ENCODE measurements at places on chromosomes 7 and 10. TPM values are rescaled to one million over a fixed set of nuclear protein-coding genes. Genes with fewer than 3 reads are reported as not detected.

NEURL1 gene
- not detected for total RNA-seq

POR gene
- 102 TPM for total RNA-seq

CDK14 gene
- 3.2 TPM for total RNA-seq

AFAP1L2 gene
- total RNA-seq: 27.7 TPM

SEMA3C gene
- 4.2 TPM for total RNA-seq

FAM237B gene
- total RNA-seq: not detected

TUBAL3 gene
- total RNA-seq: 0.34 TPM

PVRIG gene
- total RNA-seq: not detected

WIPF3 gene
- 0.17 TPM for total RNA-seq

Measured in dermis blood vessel endothelial cell (primary cell).